ENCODE measurements at places on chromosomes 1 and 21.

- no peak overlapping the region for H3K4me3 ChIP-seq
- no peaks in the 10 kb centered on the region for H3K27me3 ChIP-seq
- H3K4me1 ChIP-seq: no peaks in the 10 kb centered on the region
- DNase-seq: no peak
- H3K27ac ChIP-seq: no peak overlapping the region
Observed at GRCh38 chr1:186456729-186457255, 4.1 kb downstream of the PDC start.

GRCh38 chr1:55426619-55427018, 211.5 kb upstream of the USP24 start:
- no peaks in the 10 kb centered on the region for H3K36me3 ChIP-seq
- peaks cover 37% of the 10 kb centered on the region for H3K4me1 ChIP-seq
- H3K27me3 ChIP-seq: no peaks in the 10 kb centered on the region
- peak; percentile 32 for DNase-seq
- H3K27ac ChIP-seq: peak overlapping the region; percentile 59

DNA sequence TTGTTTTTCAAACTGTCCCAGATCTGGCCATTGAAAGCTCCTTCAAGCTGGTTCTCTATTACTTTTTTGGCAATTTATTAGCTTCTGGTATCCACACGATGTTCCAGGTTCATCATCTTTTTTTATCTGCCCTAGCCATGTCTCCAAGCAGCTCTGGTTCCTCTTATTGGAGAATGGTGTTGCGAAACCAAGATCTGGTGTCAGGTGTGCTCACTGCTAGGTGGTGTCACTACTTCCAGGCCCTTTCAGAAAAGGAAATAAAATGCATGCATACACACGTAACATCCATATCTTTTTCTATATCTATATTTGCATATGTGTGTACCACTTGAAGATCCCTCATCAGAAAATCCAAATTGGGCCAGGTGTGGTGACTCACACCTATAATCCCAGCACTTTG, 53.3 kb downstream of the GATAD2B start:
- no peaks in the 10 kb centered on the region for H3K27me3 ChIP-seq
- H3K27ac ChIP-seq: no peak overlapping the region
- no peak for DNase-seq
- no peak overlapping the region for H3K4me3 ChIP-seq
- no peaks in the 10 kb centered on the region for H3K36me3 ChIP-seq

- no peak overlapping the region for H3K4me3 ChIP-seq
- no peak for DNase-seq
- peaks cover 31% of the 10 kb centered on the region for H3K27me3 ChIP-seq
- H3K36me3 ChIP-seq: no peaks in the 10 kb centered on the region
Observed at GRCh38 chr1:154495496-154496273, 6.3 kb upstream of the TDRD10 start.

DNA sequence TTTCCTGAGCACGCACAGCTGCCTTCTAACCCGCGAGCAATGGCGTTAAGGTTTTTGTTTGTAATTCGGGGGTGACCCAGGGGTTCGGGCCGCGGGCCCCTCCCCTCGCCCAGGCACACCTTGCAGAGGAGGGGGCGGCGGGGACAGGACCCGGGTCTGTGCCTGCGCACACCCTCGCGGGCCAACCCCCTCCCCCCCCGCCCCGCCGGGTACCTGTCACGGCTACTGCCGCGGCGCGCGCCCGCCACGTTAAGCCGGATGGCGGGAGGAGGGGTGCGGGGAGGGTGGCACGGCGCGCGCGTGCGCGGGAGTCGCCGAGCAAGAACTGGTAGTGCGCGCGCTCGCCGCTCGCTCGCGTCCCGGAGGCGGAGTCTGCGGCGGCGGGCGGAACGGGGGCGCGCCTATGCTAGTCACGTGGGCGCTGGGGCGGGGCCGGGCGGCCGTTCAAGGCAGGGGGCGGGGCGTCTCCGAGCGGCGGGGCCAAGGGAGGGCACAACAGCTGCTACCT, at the start of gene TPTE:
TSS of gene TPTE (plus strand) at position 493 of the 508 bp plus-strand sequence. CDS start 17,141 bp downstream, outside the sequence.
- H3K27me3 ChIP-seq: no peaks in the 10 kb centered on the region
- H3K36me3 ChIP-seq: no peaks in the 10 kb centered on the region
- H3K27ac ChIP-seq: no peak within 1 kb of the TSS
- no peak within 1 kb of the TSS for H3K4me3 ChIP-seq
- H3K4me1 ChIP-seq: no peaks in the 10 kb centered on the region

DNA sequence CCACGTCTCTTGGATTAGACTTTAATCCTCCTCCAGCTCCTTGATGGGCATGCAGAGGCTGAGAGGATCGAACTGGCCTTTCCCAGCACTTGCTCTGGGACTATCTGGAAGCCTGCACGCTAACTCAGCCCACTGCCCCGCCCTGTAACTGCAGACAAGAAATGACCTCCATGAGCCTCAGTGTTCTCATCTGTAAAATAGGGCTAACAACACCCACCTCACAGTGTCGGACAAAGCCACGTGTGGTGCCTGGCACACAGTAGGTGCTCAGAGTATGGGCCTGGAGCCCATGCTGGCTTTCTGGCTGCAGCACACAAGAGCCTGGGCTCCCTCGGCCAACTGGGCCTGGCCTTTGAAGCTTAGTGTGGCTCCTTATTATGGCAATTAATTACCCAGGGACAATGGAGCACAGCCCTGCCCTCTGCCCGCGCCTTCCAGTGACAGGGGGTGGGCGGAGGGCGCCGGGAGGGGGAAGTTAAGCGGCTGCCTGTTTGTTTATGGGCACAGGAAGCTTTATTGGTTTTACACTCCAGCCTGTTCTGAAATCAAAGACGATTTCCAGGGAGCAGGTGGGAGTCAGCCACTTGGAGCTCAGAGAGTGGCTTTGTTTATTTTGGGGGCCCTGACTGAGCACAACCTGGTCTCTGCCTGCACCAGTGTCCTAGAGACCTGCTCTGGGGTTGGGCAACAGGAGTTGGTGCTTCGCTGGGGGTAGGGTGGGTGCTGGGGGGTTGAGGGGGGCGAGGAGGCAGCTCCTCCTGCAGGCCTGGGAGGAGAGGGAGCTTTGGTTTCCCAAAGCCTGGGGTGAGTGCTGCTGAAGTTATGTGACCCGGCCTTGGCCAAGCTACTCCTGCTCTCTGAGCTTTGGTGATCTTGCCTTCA, 31.0 kb downstream of the PAX7 start:
- H3K4me1 ChIP-seq: no peaks in the 10 kb centered on the region
- no peak for DNase-seq
- no peaks in the 10 kb centered on the region for H3K36me3 ChIP-seq
- H3K4me3 ChIP-seq: no peak overlapping the region
- H3K27ac ChIP-seq: no peak overlapping the region

- no peaks in the 10 kb centered on the region for H3K4me1 ChIP-seq
- no peaks in the 10 kb centered on the region for H3K36me3 ChIP-seq
- H3K27me3 ChIP-seq: no peaks in the 10 kb centered on the region
Observed at GRCh38 chr21:14120091-14120734, 90.5 kb downstream of the LIPI start.

- no peak overlapping the region for H3K4me3 ChIP-seq
- H3K27me3 ChIP-seq: no peaks in the 10 kb centered on the region
Observed at GRCh38 chr1:205521686-205522085, 17.2 kb downstream of the CDK18 start.
